ENCODE measurements at places on chromosomes 12 and 14.

- no peak for DNase-seq
Observed at GRCh38 chr12:40192704-40193255, 32.0 kb upstream of the LRRK2 start.

DNA sequence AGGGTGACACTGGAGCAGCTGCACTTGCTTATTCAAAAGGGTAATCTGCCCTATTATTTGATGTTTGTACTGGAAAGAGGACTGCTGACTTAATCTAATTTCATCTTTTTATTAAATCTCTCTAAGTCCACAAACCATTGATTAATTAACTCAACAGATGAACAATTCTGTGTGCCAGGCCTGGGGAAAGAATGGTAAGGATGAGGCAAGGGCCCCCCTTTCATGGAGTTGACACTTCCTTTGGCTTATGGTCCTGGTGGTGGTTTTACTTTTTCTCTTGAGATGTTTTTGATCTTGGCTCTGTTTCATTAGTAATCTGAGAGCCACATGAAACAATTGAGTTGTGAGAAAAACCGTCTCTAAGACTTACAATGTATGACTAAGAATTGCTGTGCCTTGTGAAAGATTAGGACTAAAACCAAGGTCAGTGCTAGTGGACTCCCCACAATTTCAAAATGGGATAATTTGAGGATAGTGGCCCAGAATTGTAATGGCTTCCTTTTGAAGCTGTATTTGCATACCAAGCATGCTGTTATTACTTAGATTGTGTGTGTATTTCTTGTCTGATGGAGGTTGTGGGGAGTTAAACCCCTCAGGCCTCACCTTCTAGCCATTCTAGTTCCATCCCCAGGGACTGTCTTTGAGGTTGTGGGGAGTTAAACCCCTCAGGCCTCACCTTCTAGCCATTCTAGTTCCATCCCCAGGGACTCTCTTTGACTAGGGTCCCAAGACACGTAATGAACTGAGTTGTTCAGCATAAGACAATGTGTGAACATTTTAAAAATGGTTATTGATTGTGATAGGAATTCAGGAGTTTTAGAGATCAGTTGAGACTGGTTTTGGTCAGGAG lies 52.5 kb upstream of the EVL start:
- no peak for DNase-seq

DNA sequence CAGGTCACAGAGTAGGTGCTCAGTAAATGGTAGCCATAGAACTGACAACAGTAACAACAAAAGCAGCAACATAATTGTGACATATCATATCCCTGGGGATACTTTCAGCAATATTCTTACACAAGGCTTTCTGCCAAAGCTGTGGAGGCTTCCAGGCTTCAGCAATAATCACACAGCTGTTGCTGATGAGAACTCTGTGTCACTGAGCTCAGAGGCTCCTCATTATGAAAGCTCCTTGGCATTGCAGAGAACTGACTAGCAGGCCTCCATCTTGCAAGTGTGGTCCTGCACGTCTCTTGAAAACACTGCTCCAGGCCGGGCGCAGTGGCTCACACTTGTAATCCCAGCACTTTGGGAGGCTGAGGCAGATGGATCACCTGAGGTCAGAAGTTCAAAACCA lies 97.3 kb upstream of the BTG1 start:
- DNase-seq: no peak

DNA sequence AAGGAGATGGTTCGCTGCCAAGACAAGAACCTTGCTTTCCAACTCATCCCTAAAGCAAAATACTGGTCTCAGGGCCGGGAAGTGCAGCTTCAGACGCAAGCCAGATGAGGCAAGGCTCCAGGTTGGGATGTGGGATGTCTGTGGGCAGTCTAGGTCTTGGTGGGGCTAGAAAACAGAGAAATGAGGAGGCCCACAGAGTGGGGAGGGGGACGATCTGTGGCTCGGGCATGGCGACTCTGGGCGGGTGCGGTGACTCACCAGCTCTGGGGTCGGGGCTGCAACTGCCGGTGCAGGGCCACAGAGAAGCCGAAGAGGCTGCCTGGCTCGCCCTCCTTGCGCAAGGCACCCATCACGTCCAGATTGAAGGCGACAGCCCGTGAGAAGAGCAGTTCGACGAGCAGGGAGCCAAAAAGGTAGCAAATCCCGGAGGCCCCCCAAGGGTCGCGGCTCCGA lies 459 bp downstream of the ITGA7 start:
- no peak for DNase-seq

DNA sequence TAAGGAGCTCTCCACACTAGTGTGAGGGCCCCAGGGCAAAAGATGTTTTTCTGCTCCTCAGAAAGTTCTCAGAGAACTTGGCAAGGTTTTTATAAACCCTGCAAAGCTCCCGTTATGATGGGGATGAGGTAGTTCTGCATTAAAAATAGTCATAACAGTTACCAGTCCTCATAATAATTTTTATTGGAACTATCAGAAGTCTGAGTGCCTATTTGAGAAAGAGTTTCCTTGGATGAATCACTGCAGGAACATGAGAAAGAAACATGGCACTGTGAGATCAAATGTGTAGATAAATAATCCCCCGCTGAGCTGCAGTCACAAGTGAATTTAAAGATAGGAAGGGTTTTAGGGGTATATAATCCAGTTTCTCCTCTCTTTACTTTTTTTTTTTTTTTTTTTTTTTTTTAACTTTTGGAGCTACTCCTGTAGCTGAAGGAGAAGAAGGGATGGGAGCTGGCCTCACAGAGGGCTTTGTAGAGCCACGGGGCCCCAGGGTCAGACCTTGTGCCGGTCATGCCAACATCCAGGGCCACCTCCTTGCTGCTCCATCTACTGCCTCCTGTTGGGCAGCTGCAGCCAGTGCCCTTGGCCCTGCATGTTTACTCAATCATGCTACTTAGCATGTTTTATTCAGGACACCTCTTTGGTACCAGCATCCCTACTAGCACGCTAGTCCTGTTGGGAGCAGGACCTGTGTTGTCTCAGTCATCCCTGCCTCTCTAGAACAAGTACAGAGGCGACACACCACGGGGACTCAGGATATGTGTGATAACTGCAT lies 39.5 kb downstream of the EVL start:
- DNase-seq: no peak

All from NCI-H187 treated with DMSO at 0.1 percent for 48 hours (cell line).